ENCODE measurements at places on chromosomes 6 and 20.
A peak's percentile ranks its signal among the peaks of the same experiment; 100 is the strongest.

GRCh38 chr20:55936209-55936595 is 69.1 kb downstream of the CBLN4 start:
- DNase-seq, result no peak

DNA sequence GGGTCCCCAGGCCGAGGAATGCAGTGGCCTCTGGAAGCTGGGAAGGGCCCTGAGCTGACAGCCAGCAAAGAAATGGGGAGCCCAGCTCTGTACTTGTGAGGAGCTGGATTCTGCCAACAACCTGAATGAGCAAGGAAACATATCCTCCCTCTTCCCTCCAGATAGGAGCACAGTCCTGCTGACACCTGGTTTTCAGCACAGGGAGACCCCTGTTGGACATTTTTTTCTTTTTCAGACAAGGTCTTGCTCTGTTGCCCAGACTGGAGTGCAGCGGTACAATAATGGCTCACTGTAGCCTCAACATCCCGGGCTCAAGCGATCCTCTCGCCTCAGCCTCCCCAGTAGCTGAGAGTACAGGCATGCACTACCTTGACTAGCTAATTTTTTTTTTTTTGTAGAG is 21.5 kb downstream of the BMP6 start:
- DNase-seq, result no peak

- DNase-seq, result no peak
Observed at GRCh38 chr6:25034431-25034921, 98.7 kb upstream of the RIPOR2 start.

DNA sequence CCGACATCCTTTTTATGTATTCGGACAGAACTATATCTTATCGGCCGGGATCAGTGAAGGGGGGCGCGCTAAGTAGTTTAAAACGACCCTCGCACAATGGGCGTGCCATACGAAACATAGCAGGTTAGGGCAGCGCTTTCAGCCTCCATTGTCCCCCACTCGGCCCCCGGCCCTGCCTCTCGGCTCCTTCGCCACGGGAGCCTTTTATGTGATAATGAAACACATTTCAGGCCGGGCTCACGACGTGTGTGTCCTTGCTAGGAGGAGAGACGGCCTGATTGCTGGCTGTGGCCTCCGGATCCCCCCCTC is 5.3 kb downstream of the FOXA2 start:
- no peak for DNase-seq

DNA sequence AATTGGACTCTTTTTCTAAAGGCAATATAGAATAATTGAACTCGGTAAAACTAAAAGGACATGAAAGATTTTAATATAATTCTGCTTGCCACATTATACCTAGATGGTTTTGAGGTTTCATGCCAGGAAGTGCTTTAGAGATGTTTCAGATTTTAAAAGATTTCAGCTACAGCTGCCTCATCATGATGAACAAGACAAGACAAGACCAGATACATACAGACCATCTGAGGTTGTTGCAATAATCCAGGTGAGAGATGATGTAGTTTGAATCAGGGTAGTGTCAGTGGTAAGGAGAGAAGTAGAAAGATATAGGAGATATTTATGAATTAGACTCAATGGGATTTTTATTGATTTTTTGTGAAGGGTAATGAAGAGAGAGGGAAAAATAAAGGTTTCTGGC is 374.3 kb upstream of the HSF2 start:
- no peak for DNase-seq

DNA sequence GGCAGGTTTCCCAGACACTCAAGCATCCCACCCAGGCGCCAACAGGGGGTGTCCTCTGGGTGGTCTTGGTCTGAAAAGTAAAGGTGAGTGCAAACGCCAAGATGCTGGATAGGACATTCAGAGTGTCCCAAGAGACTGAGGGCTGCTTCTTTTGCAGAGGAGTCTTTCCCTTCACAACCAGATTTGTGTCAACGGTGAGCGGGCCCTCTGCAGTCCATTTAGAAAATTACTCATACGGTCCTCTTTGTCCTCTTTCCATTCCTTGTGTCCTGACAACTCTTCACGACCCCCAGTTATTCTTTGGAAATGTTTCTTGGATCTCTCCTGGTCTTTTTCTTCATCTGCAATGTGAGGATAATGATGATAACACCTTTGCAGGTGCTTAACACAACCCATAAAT is 257.8 kb downstream of the CDC5L start:
- DNase-seq, result no peak

DNA sequence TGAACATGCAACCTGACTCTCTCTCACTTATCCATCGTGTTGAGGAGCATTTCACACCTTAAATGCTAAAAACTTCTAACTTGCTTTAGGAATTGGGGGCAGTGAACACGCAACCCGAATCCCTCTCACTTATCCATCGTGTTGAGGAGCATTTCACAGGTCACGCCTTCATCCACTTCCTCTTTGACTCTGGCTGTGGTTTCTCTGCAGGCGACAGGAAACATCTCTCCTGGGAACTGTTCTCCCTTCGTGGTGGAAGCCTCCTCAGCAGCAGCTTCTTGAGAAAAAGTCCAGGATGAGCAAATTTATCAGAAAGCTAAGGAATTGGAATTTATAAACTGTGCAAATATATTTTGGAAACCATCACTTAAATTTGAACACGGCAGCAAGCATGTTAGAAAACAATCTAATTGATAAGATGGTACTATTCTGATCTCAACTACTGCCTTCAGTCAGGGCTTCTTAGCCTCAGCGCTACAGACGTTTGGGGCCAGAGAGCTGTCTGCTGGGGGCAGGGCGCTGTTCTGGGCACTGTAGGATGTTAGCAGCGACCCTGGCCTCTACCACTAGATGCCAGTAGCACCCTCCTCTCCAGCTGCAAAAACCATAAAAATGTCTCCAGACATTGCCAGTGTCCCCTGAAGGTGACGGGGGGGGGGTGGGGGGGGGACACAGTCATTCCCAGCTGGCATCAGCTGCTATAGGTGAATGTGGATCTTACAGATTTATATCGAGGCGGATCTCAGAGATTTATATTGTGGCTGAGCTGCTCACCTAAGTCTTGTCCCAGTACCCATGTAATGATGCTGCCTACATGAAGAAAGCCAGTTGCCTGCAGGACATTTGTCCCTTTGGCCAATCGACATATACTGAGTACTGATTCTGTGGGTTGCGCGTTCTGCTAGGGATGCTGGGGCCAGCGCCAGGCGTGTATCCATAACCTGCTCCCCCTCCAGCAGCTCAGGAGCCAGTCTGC is 26.2 kb downstream of the CTCFL start:
- DNase-seq, result peak; percentile 26

- no peak for DNase-seq
Observed at GRCh38 chr6:53199156-53199555, 50.5 kb upstream of the GCM1 start.

GRCh38 chr6:15401120-15401519 is 155.3 kb downstream of the JARID2 start:
- DNase-seq, result no peak

- no peak for DNase-seq
Observed at GRCh38 chr20:32332614-32333013, 25.5 kb upstream of the ASXL1 start.

GRCh38 chr20:13739731-13740649 is 44.7 kb downstream of the ESF1 start:
- DNase-seq, result no peak

DNA sequence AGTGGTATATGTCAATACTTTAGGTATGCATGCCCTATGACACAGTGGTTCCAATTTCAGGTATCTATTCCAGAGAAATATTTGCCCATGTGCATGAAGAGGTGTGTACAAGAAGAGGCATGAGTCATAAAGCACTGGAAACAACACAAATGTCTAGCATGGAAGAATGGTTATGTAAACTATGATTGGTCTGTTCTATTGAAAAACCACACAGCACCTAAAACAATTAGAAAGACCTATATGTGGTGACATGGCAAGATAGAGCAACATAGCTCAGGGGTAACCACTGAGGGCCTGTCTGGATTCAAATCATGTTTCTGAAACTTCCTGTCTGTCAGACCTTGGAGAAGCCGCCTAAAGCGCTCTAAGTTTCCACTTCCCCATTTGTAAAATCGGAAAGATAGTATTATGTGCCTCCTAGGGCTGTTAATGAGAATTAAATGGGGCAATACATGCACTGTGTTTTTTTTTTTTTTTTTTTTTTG is 76.0 kb upstream of the SHLD1 start:
- DNase-seq, result no peak

- no peak for DNase-seq
Observed at GRCh38 chr20:39855056-39855455, 834.0 kb downstream of the MAFB start.
